Central memory CD8-positive, alpha-beta T cell (primary cell): ENCODE measurements at places on chromosomes 4 and X.

- H3K4me1 ChIP-seq, result no peaks in the 10 kb centered on the region
- H3K36me3 ChIP-seq, result peaks cover 6% of the 10 kb centered on the region
- no peak overlapping the region for H3K27ac ChIP-seq
- no peak for DNase-seq
- H3K27me3 ChIP-seq, result no peaks in the 10 kb centered on the region
- no peak overlapping the region for H3K4me3 ChIP-seq
Measured at GRCh38 chrX:130705591-130705990, 197.4 kb downstream of the ENOX2 start.

- no peak overlapping the region for H3K4me3 ChIP-seq
- H3K27me3 ChIP-seq, result no peaks in the 10 kb centered on the region
- H3K4me1 ChIP-seq, result no peaks in the 10 kb centered on the region
- no peak overlapping the region for H3K27ac ChIP-seq
Measured at GRCh38 chr4:31261632-31262031, 541.5 kb downstream of the PCDH7 start.

GRCh38 chr4:47641755-47642154 lies 156.7 kb downstream of the ATP10D start:
- peaks cover 48% of the 10 kb centered on the region for H3K27me3 ChIP-seq
- no peaks in the 10 kb centered on the region for H3K4me1 ChIP-seq
- H3K4me3 ChIP-seq, result no peak overlapping the region
- no peak overlapping the region for H3K27ac ChIP-seq

DNA sequence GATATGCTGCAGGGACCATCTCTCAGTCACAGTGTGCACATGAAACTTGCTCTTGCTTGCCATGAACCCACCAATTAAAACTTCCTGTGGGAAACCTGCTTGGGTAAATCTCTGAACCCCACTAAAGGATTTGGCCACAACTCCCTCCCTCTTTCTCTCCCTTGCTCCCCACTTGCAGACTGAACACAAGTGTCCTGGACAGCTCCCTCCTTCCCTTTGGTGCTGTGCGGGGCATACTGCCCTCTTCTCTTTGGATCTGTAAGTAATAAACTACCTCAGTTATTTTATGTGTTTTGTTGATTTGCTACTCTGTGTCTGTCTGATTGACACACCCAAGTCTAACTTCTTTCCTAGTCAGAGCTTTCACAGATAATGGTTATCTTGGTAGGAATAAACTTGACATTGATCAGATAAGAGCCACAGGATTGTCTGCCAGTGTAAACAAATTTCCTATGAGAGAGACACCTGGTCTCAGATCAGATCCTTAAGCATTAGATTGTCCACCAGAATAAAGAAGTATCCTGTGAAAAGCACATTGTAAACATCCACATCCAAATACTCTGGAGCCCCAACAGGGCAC lies 41.8 kb downstream of the SULT1E1 start:
- H3K27me3 ChIP-seq, result no peaks in the 10 kb centered on the region
- no peak overlapping the region for H3K27ac ChIP-seq
- no peaks in the 10 kb centered on the region for H3K4me1 ChIP-seq
- DNase-seq, result no peak

DNA sequence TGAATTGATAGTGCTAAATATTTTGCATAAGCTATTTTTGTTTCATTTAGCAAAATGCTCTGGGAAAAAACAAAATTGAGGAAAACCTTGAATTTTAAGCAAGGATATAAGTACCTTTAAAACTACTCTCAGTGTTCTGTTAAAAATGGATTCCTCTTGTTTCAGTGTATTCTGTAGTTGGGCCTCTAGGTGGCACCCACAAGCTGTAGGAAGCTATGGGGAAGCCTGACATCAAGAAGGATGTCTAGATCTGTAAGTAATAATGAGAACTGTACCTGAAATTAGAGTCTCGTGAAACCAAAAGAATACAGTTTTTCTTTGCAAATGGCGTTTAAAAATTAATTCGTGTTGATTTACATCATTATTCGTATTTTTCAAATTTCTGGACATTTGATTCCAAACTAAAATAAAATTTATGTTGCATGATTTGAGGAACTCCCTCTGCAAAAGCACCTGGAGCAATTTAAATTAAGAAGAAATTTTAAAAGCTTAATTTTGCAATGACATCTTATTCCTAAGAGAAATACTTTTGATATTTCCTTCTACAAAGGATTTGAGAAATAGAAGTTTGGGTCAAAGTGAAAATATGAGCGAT lies 51.2 kb downstream of the TMPRSS11E start:
- no peaks in the 10 kb centered on the region for H3K27me3 ChIP-seq
- no peak overlapping the region for H3K27ac ChIP-seq
- no peaks in the 10 kb centered on the region for H3K36me3 ChIP-seq
- H3K4me1 ChIP-seq, result no peaks in the 10 kb centered on the region
- H3K4me3 ChIP-seq, result no peak overlapping the region
- no peak for DNase-seq

GRCh38 chr4:8152865-8153257 lies 5.8 kb downstream of the ABLIM2 start:
- H3K36me3 ChIP-seq, result peaks cover 2% of the 10 kb centered on the region
